ENCODE measurements at places on chromosomes 4 and X.

DNA sequence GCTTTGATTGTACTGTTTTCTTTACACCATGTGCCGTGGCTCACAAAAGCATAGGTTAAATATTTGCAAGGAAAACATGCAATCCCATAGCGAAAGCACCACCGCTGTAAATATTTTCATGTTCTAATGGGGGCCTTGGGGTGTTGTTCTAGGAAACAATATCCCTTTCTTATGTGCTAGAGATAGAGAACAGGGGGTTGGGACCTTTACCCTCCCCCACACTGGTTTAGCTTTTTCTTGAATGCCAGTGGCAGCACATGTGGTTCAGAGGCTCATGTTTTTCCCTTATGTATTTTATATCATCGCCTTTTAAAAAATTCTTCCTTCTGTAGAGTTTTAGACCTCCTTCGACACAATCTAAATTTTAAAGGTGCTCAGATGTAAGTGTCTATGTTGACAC is 422.6 kb upstream of the TENM3 start:
- no peak for DNase-seq

GRCh38 chr4:15349531-15349935 is 78.3 kb upstream of the C1QTNF7 start:
- no peak for DNase-seq

DNA sequence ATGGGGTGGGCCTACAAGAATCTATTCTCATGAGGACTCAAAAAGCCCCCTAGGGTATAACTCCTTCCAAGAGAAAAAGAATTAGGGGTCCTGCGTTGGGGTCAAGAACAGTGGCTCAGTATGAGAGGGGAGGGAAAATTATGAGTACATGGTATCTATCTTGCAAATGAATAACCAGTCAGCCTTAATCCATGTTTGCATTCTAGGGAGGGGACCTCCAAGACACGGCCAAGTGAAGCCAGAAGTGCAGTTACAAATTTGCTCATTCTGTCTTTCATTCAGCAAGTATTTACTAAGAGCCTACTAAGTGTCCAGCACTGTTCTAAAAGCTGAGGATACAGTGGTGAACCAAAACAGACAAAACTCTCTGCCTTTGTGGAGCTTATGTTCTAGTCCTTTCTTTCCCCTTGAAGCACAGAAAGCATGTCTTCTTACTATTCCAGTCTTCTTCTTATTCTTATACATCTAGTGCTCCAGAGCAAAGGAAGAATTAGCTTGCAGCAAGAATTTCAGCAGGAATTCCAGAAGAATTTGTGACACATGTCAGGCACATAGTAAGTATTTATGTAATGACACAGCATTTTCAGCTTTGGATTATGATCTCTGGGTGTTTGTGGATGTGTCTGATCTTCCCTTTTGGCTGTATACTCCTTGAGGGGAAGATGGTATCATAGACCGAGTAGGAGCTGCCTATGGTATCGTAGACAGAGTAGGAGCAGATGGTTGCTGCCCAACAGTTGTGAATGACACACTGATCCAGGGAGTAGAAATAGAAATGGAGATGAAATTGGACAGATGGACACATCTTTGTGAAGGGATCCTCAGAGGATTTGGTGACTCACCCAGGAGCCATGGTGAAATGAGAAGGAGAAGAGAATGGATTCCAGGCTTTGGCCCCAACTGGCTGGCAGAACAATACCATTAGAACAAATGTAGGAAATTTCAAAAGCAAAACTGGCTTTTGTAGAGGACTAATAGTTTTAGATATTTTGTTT is 75.9 kb downstream of the COQ2 start:
- DNase-seq, result no peak

DNA sequence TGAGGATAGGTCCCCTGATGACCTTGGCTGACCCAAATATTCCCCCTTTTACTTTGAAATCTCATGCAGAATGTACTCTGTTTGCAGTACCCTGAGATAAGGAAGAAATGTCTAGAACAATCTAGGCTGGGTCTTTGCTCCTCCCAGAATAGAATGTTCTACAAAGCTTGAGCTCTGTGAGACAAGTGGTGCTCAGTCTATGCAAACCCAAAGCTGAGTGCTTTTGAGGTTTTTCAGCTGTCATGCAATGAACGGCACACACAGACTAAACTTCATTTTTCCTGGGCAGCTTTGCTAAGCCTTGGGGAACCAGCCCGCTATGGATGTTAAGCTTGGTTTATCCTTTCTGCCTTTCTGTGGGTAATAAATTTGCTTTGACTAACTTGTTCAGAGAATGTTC is 513.6 kb downstream of the FAT4 start:
- DNase-seq, result no peak

DNA sequence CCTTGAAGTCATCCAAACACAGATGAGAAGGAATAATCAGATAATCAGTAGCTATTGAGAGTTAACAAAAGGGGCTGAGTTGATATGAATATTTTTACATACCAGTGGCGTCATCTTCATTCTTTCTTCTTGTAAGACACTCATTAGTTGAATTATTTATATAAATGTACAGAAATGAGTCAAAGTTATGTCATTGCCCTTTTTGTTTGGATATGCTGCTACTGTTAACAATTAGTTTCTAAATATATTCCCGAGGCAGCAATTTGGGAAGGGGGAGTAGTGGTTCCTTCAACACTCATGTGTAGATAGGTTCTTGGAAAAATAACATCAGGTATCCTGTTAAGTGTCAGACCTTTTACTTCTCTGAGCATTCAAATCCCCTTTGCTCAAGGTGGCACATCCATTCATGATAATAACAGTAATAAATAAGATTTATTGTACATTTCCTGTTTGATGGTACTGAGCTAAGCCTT is 436.6 kb downstream of the SPRY1 start:
- DNase-seq, result no peak

GRCh38 chrX:32673193-32673592 is 538.2 kb downstream of the DMD start:
- no peak for DNase-seq

DNA sequence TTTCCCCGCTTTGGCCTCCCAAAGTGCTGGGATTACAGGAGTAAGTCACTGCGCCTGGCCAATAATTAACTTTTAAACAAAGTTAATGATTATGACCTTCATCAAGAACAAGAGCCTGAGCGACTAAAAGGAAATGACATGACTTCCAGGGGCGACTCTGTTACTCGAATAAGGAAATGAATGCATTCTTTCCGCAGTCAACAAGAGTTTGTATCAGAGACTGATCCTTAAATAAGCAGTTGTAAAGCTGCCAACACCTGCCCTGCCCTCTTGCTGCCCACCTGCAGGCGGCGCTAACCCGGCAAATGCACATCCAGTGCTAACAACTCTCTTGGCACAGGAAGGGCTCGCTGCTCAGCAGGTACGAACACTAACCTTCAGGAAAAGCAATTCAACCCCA is 27.3 kb downstream of the WDR1 start:
- no peak for DNase-seq

GRCh38 chr4:6892190-6892908 is 17.3 kb upstream of the TBC1D14 start:
- no peak for DNase-seq

GRCh38 chr4:187744911-187745310 is 250.7 kb upstream of the ZFP42 start:
- no peak for DNase-seq

- no peak for DNase-seq
These were observed 446 bp downstream of the EVC2 start for GRCh38 chr4:5707778-5708448.

- no peak for DNase-seq
These were observed 138.7 kb upstream of the RAPGEF2 start for GRCh38 chr4:158964114-158964727.

Data from stimulated activated CD4-positive, alpha-beta T cell treated with anti-CD3 and anti-CD28 coated beads, Interleukin-1b, Interleukin-23, amount 100 ng/mL, for 24 hours (primary cell).